ENCODE measurements at places on chromosomes 1 and 21.

DNA sequence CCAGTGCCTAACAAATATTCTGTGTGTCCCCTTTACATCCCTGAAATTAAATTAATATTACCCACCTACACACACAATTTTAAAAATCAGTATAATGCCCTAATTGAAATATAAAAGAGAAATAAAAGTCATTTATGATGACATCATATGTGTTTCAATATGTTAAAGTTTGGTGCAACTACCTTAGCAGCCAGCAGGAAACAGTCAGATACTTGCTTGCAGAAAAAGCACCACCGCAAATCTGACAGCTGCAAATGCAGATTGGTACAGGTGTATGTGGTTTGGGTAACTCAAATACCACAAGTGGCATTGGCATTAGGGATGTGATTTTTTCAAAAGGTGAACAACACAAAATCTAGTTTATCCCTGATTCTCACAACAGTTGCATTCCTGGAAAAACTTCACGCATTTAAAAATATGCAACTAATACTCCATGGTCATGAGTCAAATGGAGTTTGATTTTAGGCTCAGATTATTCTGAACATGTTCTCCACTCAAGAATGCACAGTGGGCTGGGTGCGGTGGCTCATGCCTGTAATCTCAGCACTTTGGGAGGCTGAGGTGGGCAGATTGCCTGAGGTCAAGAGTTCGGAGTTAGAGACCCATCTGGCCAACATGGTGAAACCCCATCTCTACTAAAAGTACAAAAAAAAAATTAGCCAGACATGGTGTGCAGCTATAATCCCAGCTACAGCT is 106.3 kb downstream of the EDEM3 start:
- DNase-seq = no peak

DNA sequence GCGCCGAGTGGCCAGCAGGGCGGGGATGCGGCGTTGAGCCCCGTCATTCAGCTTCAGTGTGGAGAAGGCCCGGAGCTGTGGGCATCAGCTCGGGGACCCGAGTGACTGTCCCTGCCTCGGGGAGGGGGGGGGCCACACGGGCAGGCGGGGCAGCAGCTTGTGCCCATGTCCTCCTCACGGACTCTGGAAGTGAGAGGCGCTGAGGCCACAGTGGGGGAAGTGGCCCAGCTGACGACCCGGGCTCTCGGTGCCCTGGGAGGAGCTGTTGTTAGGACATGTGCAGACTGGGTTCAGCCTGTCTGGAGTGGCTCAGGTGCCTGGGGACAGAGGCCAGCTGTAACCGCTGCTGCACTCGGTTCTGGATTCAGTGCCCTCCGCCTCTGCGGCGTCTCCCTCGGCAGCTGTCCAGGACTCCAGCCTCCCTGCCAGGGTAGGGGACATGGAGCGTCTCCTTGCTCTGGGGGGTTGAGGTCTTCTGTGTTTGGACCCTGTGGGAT is 71.1 kb downstream of the SKI start:
- no peak for DNase-seq

DNA sequence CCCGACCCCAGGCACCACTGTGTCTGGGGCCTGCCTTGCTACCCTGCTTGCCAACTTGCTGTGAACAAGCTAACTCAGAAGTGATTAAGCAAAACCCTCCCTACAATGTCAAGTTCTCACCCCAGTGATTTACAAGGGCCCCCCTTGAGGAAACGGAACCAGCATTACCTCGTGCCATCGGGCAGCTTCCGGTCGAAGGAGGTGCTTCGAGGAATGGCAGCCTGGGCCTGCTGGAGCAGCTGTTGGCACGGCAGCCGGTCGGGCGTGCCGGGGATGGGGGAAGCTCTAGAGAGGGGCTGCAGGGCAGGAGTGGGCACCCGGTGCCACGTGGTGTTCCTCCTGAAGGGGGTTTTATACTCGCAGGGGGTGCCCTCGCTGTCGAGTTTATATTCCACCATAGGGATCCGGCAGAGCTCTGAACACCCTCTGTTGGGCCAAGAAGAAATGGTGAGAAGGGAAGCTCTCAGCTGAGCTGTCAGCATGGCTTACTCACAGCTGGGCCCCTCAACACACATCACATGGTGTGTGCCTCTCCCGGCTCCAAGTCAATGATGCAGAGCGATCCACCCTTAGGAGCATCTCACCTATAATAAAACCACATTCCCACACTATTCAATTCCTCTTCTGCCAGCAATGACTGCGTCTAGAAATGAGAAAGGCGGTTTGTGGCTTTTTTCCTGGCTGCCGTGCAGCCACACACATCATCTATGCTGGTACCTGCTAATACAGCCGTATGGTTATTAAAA is 184.4 kb downstream of the SIPA1L2 start:
- DNase-seq = no peak

DNA sequence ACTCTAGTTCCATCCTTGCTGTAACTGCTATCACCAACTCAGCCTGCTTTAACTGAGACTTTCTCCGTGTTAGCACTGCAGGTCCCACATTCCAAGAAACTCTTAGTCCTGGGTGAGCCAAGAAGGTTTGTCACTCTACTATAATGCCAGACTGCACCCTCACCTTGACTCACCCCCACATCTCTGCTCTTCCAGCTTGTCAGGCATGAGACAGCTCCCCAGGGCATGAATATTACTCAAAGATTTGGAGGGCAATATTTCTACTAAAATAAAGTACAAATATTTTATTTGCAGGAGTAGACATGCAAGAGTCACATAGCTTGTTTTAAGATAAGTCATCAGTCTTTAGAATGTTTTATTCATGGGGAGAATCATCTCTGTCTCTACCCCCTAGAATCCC is 110.2 kb downstream of the MATN1 start:
- no peak for DNase-seq

DNA sequence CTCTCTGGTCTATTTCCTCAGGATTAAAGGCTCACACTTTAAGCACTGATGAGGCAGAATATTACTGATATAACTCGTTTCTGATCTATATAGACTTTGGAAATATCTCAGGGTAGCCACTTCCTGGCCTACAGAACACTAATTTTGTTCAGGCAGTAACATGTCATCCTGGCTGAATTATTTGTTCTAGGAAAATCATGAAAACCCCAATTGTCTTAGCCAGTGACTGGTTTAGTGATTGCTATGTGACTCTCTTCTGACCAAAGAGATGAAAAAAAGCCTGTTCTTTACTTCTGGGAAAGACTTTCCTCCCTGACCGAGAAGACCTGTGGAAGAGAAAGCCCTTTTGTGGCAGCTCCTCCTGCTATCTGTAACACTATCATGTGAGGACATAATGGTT is 453.7 kb downstream of the SETD4 start:
- DNase-seq = no peak

DNA sequence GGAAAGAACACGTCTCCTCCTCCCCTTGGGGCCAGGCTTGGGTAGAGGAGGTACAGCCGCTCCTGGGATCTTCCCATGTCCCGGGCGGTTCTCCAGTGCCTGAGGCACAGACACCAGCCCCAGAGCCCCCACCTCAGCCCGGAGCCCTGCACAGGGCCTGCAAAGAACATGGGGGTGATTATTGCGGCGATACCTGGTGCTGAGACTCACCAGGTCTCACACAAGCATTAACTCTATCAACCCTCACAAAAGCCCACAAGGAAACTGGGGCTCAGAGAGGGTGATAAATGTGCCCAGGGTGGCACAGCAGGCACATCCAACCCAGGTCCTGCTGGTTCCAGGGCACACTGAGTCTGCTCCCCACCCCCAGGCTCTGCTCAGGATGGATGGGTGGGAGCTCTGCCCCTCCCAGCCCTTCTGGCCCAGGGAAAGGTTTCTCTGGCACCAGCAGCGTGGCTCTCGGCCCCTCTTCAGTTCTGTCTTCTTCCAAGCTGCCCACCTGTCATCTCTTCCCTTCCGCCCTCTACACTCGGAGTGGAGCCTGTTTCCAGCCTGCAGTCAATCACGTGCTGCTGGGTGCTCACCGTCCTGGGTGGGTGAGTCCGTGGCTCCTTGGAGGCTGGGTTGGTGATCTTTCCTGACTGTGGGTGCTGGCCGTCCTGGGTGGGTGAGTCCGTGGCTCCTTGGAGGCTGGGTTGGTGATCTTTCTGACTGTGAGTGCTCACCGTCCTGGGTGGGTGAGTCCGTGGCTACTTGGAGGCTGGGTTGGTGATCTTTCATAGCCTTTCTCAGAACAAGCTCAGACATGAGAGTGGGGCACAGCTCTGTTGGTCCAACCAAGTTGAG is 53.6 kb upstream of the AJAP1 start:
- no peak for DNase-seq

Measured in right renal pelvis (tissue), 4 donors.